ENCODE measurements at places on chromosomes 16 and 17.

- peak; percentile 91 for DNase-seq
Measured at GRCh38 chr16:48492133-48492532, 106.9 kb upstream of the SIAH1 start.

DNA sequence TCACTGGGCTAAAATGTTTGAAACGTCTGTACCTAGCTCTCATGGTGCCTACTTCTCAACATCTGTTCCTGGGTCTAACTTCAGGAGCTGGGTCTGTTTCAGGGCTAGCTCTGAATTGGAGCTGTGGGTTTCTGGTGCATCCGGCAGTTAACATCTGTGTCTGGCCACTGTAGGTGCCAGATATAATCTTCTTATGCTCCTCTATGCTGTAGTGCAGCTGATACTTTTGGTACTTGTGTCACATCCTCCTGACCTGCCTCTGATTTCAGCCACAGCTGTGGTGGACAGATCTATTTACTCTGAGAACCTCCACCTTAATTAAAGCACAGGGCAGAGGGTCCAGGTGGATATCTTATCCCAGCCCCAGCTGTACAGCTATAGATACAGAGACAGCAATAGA, 496.5 kb upstream of the CDH11 start:
- DNase-seq, result no peak

GRCh38 chr16:85654251-85655095, 34.3 kb downstream of the GINS2 start:
- DNase-seq, result no peak

- peak; percentile 79 for DNase-seq
Measured at GRCh38 chr16:77971306-77972061, 50.9 kb upstream of the CLEC3A start.

DNA sequence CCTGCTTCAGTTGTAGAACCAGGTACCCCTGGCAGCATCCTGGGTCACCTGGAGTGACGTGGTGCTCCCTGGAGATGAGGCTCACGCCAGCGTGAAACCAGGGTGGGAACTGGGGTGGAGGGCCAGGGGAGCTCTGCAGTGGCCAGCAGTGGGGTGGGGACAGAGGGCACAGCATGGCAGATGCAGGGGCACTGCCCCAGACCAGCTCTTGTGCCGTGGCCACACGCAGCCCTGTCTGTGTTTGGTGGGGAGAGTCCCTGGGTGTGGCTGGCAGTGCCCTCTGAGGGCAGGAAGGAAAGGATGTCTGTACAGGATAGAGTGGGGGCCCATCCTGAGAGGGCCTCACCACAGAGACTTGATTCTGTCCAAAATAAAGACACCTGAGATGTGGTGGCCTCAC, 24.5 kb downstream of the ZNF750 start:
- no peak for DNase-seq

DNA sequence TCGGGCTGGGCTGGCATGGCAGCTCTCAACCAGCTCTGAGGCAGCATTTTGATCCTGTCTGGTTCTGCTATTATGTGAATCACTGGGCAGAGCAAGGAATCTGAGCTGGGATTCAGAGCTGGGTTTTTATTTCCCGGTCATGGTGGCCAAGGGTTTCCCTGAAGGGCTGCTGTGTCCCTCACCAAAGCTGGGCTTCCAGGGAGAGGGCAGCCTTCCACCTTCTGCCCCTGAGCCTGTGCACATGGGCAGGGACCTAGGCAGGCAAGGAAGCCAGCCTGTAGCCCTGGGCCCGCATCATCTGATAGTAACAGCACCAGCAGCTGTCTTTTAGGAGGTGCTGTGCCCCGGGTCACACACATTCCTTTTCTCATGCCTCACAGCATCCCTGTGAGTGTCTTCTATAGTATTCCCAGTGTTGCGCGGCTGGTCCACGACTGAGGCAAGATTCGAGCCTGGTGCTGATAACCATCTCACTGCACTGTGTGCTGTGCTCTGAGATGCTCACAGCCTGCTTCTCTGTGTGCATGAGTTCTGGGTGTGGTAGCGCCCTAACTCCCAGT, 85.3 kb upstream of the PLCG2 start:
- DNase-seq, result no peak

DNA sequence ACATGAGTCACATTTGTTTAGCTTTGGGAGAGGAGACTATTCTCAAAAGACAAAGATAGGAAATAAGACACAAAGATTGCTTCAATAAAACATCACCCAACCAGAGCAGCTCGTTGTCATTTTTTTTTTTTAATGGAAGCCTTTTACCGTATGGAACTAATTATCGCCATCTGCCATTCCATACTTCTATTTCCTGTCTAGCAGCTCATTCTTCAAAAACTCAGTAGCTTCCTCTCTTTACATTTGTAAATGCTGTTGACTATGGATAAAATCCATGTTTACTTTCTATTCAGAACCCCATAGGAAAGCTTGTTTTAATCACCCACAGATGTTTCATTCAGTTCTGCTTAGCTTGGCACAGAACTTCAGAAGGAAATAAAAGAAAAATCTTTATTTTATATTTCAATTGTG, 110.0 kb upstream of the PSMD7 start:
- DNase-seq, result peak; percentile 37

GRCh38 chr17:4476511-4477070, 22.1 kb upstream of the SPNS2 start:
- DNase-seq, result no peak

DNA sequence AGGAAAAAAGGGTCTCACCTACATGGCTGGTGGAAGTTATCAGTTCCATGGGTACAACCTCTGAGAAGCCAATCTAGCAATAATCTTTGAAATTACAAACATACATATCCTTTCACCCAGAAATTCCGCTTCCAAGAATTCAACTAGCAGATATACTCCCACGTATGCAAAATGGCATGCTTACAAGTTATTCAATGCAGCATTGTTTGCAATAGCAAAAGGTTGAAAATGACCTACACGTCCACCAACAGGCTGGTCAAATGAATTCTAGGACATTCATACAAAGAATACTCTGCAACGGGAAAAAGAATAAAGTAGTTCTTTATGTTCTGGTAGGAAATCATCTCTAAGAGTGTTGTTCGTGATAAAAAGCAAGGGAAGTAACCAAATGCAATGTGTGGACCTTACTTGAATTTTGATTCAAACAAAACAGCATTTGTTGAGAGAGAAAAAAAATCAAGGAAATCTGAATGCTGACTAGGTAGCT, 63.7 kb upstream of the NLK start:
- peak; percentile 6 for DNase-seq

GRCh38 chr16:77467821-77468335, 33.0 kb upstream of the ADAMTS18 start:
- DNase-seq, result no peak

- DNase-seq, result no peak
Measured at GRCh38 chr17:27782791-27783206, 17.5 kb downstream of the NOS2 start.

DNA sequence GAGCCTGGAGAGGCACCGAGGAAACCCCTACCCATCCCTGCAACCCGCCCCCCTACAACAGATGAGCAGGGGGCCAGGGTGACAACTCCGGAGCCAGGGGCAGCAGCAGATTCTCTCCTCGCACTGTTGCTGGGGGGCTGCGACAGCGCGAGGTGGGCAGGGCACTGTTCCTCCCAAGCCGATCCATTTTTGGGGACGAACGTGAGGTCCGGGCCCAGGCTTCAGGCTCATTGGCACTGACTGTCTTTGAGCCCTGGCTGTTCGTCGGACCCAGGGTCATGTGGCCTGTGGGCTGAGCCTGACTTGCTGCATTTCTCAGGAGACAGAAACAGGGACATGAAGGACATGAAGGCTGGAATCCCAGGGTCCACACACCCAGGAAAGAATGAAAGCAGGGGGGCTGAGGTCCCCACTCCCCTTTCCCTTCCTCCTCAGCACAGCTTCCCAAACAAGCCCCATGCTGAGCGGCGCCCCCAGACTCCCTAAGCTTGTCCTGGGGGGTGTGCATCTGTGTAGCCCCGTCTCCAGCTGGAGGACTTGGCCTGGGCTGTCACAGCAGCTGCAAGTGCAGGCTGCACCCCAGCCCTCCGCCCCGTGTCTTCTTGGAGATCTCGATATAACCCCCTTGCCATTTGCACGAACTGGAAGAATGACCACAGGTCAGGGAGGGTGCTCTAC, 18.7 kb downstream of the CEP295NL start:
- DNase-seq, result no peak

- peak; percentile 4 for DNase-seq
Measured at GRCh38 chr16:49491771-49492761, 118.5 kb downstream of the C16orf78 start.

DNA sequence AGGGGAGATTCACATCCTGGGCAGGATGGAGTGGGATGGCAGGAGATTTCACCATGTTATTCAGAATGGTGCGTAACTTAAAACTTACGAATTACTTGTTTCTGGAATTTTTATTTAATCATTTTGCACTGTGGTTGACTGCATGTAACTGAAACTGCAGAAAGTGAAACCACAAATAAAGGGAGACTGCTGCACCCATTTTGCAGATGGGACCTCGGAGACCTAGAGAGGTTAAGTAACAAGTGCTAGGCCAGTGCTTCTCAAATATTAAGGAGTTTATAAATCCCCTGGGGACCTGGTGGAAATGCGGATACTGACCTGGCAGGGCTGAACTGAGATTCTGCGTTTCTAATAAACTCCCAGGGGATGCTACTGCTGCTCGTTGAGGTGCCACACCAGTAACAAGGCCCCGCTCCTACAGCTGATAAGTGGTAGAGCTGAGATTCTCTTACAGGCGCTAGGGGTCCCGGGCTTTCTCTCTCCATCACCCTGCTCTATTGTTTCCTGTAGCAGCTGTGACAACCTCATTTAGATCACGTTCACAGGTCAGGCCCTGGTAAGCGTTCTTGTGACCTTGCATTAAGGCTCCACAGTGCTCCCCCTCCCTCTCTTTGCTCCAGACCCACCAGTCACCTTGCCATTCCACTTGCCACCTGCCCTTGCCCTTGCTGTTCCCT, 167.1 kb upstream of the CDH13 start:
- no peak for DNase-seq

DNA sequence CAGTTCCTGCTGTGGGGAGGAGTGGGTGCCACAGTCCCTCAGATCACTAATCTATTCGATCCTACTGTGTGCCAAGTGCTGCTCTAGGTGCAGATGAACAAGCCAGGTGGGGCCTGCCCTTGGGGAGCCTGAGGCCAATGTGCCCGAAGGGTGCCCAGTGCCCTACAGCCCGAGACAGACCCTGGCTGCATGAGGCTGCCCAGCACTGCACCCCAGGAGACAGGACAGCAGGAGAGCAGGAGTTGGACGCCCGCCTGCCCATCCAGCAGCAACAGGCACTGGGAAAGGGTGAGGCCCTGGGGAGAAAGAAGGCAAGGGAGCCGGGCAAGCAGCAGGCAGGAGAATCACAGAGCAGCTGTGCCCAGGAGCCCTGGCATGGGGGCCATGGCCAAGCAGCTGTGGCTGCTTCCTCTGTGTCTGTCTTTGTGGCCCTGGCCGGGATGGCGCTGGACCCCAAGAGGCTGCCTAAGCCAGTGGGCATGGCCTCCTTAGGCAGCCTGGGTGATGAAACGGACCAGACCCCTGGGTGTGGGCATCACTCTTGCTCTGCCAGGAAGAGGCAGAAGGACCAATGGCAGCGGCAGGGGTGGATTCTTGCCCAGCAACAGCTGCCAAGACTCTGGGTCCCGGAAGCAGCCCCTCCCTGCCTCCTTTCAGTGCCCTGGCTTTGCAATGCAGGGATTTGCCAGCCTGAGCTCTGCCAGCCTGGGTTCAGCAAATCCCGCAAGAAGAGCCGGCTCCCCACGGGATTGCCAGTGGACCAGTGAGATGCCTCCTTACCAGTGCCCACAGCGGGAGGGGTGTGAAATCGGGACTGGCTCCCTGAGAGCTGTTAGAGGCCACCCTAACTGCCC, 179.6 kb upstream of the TNRC6C start:
- no peak for DNase-seq
